ENCODE measurements at places on chromosomes 11 and 22. TPM values are rescaled to one million over a fixed set of nuclear protein-coding genes. Genes with fewer than 3 reads are reported as not detected.

DNA sequence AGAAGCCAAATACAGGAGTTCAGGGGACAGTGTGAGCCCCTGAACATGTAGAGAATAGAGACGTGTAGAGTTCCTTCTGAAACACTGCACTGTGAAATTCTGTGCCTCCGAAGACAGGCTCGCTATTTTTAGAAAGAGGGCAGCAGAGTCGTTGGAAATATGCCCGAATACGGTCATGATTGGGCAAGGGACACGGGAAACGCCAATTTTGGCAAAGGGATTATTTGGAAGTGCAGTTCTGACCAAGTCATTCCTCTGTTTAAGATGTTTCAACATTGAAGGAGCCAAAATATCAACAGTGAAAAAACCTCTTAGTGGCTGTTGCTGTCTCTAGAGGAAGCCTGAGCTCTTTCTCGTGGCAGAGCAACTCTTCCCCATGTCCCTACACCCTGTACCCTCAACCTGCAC lies 9.5 kb upstream of the CBX6 start:
- H3K4me3 ChIP-seq = no peak overlapping the region
- no peaks in the 10 kb centered on the region for H3K36me3 ChIP-seq
- H3K27me3 ChIP-seq = no peaks in the 10 kb centered on the region
- H3K27ac ChIP-seq = peak overlapping the region; percentile 76
- peak; percentile 96 for DNase-seq

DNA sequence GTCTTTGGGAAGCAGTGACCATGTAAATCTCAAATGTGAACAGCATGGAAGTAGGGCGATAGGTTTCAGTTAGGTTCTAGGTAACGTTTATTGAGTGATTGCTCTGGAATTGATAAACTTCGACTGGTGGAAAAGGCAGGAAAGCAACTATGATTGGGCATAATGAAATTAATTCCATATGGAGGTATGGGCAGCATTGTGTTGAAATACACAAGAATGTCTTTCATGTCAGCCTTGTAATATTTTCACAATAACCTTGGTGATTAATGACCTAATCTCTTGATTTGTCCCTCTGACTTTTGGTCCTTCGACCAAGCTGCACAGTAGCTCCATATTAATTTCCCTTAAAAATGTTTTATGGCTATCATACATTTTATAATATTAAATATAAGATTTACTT lies 2.8 kb downstream of the CEP57 start:
- H3K27ac ChIP-seq = no peak overlapping the region
- H3K27me3 ChIP-seq = no peaks in the 10 kb centered on the region
- no peak for DNase-seq
- no peaks in the 10 kb centered on the region for H3K36me3 ChIP-seq
- H3K4me3 ChIP-seq = no peak overlapping the region
- H3K4me1 ChIP-seq = peaks cover 23% of the 10 kb centered on the region

GRCh38 chr11:47360341-47360740 lies 7.8 kb upstream of the MYBPC3 start:
- no peak overlapping the region for H3K4me3 ChIP-seq
- no peak overlapping the region for H3K27ac ChIP-seq
- H3K27me3 ChIP-seq = no peaks in the 10 kb centered on the region
- H3K4me1 ChIP-seq = peaks cover 6% of the 10 kb centered on the region
- DNase-seq = no peak
- H3K36me3 ChIP-seq = peaks cover 4% of the 10 kb centered on the region

The IMMP1L gene
- total RNA-seq = 25.7 TPM

The C11orf91 gene
- not detected for total RNA-seq

- no peak overlapping the region for H3K27ac ChIP-seq
- H3K36me3 ChIP-seq = peaks cover 4% of the 10 kb centered on the region
- DNase-seq = no peak
- H3K4me3 ChIP-seq = no peak overlapping the region
Observed at GRCh38 chr11:14855890-14856289, 36.1 kb downstream of the CYP2R1 start.

- H3K36me3 ChIP-seq = no peaks in the 10 kb centered on the region
- H3K4me3 ChIP-seq = no peak overlapping the region
- DNase-seq = no peak
- no peaks in the 10 kb centered on the region for H3K4me1 ChIP-seq
Observed at GRCh38 chr11:70097783-70098563, 19.9 kb downstream of the ANO1 start.

All from lung (tissue), 17 donors.